ENCODE measurements at places on chromosomes 4 and X.

DNA sequence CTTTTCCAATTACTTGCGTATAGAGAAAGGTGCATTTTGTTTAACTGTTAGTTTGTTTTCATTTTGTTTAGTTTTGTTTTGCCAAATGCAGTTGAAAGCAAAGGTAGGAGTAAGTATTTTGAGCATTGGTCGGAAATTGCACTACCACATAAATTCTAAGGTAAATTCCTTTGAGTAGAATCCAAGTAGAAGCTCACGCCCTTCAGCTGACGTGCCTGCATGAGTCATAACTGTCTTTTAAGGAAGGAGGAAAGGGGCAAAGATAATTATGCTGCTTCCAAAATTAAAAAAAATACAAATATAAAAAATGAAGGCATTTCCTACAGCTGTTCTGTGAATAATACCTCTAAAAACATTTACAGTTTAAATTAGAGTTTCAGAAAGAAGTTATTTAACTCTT is 110.2 kb upstream of the MYOZ2 start:
- DNase-seq = no peak

- no peak for DNase-seq
Observed at GRCh38 chr4:110518889-110519490, 43.0 kb downstream of the ENPEP start.

- no peak for DNase-seq
Observed at GRCh38 chr4:189124149-189124758, 816.4 kb upstream of the FRG1 start.

DNA sequence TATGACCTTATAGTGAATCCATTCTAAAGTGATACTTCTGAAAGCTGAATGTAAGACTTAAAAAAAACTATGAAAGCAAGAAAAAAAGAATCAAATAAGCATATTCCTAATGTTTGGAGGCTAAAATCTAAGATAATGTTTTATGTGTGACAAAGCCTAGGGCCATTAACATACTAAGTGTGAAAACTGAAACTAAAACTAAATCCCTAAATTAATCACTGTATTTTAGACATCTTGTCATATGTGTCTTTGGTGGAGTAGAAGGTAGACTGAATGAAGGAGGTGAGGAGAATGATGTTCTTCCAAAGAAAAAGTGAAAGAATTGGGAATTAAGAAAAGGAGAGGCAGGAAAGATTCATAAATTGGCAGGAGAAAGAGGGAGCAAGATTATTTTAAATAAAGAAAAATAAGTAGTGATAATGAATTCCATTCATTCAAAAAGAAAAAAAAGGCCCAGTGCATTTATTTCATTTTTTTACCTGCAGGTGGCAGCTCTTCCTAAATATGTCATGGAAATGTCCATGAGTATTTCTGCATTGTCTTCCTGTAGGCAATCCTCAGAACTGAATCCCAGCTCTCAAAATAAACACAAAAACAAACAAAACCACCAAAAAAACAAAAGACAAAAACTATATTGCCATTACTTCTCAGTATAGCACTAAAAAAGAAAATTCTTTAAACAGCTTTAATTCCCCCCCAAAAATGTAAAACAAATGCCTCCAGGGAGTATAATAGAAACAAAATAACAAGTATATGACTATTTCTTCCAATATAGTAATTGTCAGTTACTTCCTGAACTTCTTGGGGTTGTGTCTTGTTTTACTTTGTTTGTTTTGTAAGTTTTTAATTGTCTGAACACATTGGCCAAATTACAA is 17.0 kb upstream of the AP1AR start:
- no peak for DNase-seq

GRCh38 chr4:80136270-80136669 is 61.0 kb upstream of the PRDM8 start:
- DNase-seq = no peak

- DNase-seq = no peak
Observed at GRCh38 chrX:21167494-21167893, 206.7 kb upstream of the CNKSR2 start.

- DNase-seq = no peak
Observed at GRCh38 chr4:48692897-48693296, 87.2 kb downstream of the FRYL start.

- no peak for DNase-seq
Observed at GRCh38 chr4:96729641-96730040, 889.7 kb downstream of the PDHA2 start.

- DNase-seq = no peak
Observed at GRCh38 chr4:159352609-159353008, 249.7 kb downstream of the RAPGEF2 start.

DNA sequence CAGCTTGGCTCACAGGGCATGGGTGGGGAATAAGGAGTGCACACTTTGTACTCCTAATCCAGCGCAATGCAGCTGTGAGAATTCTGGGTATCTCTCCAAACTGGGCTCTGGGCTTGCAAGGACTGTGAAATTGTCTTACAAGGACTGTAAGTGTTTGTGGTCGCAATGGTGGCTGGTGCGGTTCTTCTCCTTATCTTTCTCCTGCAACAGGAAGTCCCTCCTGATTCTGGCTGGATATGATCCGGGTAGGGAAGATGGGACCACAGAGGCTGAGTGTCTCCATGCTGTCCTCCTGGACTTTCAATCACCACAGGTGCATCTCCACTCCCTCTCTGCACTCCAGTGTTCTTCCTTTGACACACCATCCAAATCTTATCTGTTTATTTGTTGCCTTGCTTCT is 55.7 kb upstream of the GYPE start:
- no peak for DNase-seq

DNA sequence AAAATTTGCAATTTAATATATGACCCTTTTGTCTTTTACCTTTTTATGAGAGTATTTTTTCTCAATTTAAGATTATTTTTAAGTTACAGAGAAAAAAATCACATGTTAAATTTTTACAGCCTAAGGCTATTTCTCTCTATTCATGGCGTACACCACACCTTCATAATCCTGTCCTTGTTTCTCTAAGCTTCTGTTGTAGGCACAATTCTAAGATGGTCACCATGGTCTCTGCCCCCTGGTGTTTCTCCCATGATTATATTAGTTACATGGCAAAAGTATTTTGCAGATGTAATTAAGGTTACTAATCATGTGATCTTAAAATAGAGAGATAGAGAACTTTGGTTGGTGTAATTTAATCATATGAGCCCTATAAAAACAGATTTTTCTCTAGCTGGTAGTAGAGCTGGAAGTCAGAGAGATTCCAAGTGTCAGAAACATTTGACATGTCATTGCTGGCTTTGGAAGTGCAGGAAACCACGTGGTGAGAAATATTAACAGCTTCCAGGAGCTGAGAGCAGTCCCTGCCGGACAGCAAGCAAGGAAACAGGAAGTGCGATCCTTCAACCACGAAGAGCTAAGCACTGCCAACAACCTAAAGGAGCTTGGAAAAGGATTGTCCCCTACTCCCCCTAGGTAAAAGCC is 89.8 kb downstream of the EIF4E start:
- no peak for DNase-seq

Measured in vagina (tissue), 2 donors.